ENCODE measurements at places on chromosomes 7 and 10.
A peak's percentile ranks its signal among the peaks of the same experiment; 100 is the strongest.

- no peak for DNase-seq
Observed at GRCh38 chr10:123721441-123722049, 55.4 kb downstream of the GPR26 start.

DNA sequence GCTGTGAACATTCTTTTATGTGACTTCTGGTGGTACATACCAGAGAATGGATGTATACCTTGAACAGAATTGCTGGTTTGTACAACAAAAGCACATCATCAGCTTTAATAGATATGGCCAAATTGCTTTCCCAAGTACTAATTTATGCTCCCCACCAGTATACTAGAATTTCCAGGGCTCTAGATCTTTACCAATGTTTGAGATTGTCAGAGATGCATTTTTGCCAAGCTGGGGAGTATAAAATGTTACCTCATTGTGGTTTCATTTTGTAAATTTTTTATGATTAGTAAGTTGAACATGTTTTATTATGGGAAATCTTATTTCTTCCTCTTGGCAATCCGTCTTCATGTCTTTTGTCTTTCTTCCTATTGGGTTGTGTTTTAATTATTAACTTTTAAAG is 179.9 kb upstream of the TMEM106B start:
- DNase-seq = no peak

- no peak for DNase-seq
Observed at GRCh38 chr7:82629583-82629982, 186.0 kb upstream of the CACNA2D1 start.

DNA sequence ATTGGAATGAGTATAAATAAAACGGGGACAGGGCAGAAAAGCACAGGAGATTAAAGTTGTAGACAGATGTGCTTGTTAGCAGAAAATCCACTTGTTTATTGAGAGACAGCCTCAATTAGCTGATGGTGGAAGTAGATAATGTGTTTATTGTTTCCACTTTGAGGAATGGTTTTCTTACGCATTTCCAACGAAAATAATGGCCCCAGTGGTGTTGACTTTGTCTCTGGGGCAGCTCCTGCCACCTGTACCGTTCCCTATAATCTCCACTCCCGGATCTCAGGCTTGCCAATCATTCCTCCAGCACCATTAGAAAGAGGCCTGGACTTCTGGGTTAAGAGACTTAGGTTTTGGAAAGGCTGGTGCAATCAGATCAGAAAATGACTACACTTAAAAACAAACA is 638.7 kb downstream of the PARD3 start:
- DNase-seq = no peak

DNA sequence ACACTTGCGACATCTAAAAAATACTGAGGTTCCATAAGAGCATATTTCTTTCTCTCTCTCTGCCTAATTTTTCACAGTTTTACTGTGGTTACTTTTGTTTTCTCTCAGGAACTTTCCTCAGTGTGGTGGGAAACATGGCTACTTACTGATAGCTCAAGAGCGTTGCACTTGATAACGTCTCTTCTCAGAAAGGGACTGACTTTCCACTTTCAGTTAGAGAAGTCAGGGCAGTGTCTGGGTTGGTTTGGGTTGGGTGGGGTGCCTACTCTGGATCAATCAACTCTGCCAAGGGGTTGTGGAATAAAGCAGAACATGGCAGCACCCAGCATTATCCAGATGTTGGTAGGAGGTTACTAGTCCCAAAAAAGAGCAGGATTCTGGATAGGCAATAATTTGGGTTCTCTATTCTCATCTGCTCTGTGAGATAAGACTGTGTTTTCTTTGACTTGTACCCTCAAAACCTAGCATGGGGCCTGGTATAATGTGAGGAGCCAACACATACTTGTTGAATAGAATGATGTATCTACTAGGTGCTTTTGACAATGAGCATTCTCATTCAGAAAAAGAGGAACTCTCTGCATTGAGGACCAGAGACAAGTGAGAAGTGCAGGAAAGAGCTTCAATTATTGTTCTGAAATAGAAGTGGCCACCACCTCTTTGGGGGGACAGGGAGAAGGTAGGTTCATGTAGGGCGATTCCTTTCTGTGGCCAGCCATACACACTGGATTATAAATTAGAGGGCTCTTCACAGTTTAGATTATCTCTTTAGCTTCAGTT is 315.7 kb downstream of the REEP3 start:
- DNase-seq = no peak

DNA sequence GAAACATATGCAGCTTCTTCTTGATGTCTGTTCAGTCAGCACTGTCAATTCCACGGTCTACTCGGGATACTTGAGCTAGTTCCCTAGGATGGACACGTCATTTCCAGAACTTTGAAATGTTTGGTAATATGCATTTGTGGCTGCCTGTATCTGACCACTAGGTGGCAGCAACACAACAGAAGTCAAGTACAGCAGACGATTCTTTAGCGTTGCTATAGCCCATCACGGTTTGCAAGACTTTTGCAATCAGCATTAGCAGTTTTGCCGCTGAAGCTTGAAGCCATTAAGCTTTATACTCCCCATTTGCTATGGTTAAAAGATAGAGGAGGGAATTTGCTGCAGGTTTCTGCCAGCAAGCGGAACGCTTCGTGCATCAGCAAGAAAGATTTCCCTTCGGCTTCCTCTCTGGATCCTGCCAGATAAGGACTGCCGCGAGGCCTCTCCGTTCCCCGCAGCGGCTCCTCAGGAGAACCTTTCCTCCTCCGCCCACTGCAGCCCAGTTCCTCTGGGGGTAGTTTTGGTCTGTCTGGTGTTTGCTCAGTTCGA is 63.5 kb downstream of the ABCC2 start:
- peak; percentile 87 for DNase-seq

DNA sequence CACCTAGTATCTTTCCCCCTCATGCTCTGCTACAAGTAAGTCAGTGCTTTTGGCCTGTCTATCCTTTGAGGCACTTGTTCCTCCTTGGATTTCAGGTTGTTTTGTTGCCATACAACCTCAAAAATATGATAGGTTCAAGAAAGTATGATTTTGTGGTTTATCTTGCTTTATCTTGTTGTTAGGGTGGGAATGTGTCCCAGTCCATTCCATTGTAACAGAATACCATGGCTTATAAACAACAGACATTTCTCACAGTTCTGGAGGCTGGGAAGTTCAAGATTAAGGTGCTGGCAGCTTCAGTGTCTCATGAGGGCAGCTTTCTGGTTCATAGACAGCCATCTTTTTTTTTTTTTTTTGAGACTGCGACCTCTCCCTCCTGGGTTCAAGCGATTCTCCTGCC is 72.1 kb downstream of the TMEM270 start:
- DNase-seq = no peak

GRCh38 chr7:80316811-80317210 is 182.2 kb downstream of the GNAI1 start:
- DNase-seq = no peak

GRCh38 chr10:93859049-93859655 is 34.6 kb upstream of the SLC35G1 start:
- peak; percentile 46 for DNase-seq

GRCh38 chr10:95233377-95234034 is 39.5 kb downstream of the ACSM6 start:
- no peak for DNase-seq

GRCh38 chr7:110051372-110051771 is 1039.6 kb upstream of the LRRN3 start:
- no peak for DNase-seq

DNA sequence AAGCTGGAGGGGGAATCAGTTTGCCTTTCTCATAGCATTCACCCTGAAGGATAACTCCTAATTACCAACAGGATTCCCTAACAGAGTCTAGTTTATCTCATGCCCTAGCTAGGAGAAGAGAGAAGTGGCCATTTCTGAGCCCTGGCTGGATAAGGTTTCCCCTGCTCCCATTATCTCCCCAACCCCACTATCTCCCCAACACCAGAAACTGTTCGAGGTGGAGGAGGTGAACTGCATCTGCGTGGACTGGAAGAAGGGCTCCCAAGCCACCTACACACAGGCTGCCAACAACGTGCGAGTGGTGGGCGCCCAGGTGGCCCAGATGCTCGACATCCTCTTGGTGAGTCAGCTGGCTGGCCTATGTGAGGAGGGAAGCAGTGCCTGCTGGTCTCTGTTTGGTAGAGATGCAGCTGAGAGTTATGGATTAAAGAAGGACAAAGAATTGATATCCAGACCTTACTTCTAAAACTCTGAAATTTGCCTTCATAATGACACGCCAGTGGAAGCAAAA is 3.8 kb downstream of the PNLIPRP1 start:
- no peak for DNase-seq

DNA sequence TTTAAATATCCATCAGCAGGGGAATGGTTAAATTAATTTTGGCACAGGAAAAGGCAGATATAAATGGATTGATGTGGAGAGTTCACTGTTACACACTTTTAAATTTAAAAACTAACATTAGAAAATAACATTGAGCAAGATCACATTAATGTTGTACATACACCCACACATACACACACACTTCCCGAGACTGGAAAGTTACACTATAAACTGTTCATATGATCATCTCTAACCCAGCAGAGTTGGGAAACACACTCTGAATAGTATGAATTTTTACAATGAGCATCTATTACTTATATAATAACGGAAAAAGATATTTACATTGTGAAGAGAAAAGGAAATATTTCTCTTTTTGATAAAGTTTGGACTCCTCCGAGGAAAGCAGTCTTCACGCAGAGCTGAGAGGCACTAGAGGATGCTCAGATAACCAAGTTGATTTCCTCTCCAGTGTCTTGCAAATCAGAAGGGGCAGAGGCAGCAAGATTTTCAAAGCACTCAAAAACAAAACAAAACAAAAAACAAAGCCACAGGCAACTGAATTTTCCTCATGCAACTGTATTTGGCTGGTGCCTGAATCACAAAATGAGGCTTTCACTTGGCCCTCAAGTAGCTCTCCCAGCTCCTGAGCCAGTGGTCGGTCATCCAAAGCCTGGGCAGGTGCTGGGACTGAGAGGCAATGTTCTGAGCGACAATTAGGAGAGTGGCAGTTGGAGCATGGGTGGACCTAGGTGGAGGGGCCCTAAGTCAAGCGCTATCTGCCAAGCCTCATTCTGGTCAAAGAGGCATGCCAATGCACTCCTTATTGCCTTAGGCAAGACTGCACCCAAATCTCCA is 10.5 kb upstream of the GATAD1 start:
- no peak for DNase-seq

GRCh38 chr7:151711906-151712809 is 164.8 kb downstream of the PRKAG2 start:
- no peak for DNase-seq

DNA sequence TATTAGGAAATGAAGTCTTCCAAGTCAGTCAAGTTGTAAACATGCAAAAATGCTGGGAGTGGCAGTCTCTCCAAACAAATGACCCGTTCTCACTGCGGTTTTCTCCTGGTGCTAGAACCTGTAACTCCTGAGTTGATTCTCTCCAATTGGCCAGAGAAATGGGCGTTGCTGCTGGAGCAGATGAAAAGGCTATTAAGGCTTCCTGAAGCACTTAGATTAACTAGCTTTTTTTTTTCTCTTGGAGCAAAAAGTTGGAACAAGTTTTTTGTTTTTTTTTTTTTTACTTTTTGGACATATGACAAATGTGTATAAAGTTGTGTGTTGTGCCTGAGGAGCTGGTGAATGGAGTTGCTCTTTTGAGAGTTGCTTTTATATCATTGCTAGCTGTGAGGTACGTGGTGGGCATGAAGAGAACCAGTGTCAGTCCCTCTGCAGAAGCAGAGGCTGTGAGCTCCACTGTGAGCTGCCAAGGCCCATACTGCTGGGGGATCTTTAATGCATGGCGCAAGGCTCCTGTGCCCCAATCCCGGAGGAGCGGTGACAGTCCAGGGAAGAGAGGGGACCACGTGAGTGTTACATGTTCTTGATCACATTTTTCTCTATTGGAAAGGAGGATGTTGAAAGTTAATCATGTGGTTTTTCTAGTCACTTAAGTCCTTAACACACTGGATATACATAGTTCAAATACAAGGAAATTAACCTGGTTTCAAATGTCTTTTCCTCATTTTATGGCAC is 393.6 kb upstream of the GALNT17 start:
- DNase-seq = no peak

DNA sequence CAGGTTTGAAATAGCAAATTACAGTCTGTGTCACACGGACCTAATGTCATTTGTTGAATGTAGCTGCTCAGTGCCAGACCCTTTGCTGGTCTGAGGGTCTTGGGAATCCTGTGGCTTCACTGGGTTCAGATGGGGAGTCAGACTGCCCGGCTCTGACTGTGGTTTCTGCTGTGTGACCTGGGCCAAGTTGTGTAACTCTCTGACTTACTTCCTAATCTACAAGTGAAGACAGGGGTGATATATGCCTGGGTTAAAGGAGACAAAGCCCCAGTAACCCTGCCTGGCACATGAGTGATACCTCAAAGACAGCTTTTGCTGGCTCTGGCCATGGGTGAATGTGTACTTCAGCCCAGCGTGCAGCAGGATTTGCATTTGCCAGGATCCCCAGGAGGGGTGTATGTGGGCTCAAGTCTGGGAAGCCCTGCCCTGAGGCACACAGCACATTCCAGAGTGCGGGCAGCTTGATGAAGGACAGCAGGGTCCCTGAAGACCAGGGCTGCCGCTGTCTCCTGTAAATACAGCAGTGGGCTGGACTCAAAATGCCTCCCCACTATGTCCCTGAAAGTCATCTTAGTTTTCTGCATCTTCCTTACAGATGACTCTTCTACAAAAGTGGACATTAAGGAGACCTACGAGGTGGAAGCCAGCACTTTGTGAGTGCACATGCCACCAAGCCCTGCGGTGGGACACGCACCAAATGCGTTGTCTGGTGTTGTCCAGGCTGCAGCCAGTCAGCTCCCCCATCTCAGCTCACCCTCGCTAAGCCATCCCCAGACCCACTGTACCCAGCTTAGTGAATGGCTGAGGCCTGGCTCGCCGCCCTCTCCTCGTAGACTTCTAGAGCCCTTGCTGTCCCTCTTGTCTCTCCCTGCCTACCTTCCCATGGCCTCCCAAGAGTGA is 16.4 kb downstream of the NACAD start:
- no peak for DNase-seq

DNA sequence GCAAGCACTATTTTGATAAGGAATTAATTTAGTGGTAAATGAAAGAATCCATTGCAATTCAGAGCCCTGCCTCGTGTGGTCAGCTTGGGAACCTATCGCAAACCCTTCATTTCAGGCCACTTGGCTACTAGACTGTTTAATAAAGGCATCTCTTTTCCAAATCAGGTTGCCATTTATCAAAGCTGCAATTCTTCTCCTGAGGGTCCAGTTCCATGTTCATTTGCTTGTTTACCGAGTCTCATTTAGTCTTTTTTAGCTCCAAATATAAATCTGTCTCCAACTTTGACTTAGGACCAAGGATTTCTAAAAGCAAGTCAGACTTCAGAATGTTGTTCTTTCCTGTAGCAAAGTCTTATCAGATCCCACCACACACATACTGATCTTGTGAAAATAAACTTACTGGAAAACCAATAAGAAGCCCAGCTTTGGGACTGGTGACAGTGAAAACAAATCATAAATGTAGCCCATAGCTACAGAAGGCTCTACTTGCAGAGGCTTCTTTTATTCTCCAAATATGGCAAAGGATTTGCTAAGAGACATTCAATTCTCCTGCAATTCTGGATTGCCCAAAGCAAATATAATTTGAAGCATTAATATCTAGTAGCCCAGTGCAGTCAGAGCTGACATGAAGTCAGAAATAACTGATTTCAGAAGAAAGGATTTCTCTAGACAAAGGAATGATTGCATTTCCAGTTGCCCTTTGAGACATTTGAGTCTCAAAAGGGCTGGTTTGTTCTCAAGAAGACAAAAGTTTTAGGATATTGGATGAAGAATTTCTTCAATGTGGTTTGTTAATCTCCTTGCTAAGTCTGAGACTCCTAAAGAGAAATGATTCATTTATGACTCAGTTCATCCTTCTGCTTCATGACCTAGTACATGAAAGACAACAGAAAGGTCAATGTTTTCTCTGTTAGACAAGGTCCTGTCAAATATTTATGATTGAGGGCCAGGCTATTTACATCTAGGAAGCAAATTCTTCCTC is 28.0 kb downstream of the PPP1R3C start:
- DNase-seq = no peak

GRCh38 chr7:11492307-11492706 is 339.7 kb downstream of the THSD7A start:
- no peak for DNase-seq
